Daoy (cell line): ENCODE measurements at places on chromosomes 4 and X. TPM values are rescaled to one million over a fixed set of nuclear protein-coding genes. Genes with fewer than 3 reads are reported as not detected.
A peak's percentile ranks its signal among the peaks of the same experiment; 100 is the strongest.

GRCh38 chr4:109406337-109406931, 27.2 kb upstream of the SEC24B start:
- DNase-seq: peak; percentile 13

DNA sequence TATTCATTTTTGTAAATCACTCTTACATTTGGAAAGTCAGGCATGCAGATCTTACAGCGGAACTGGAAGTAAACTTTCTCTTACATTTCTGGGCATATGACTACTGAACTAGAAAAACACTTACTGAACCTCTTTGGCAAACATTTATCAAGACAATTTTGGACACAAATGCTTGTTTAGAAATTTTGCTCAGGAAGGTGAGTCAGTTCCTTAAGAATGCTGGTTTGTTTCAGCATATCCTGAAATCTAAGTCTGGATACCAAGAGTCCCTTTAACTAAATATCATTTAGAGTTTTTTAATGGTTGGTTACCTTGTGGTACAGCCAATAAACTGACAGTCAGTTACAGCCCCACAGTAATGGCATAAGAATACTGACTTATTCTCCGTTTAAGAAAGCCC, 15.0 kb downstream of the SHISA3 start:
- DNase-seq: peak; percentile 32

Gene SLITRK4
- not detected in 2 replicates for total RNA-seq

Gene CPZ
- 0.80 and 0.83 TPM in 2 replicates for total RNA-seq

Gene SAGE1
- total RNA-seq: not detected in 2 replicates

- no peak for DNase-seq
These were observed 40.2 kb downstream of the STK26 start for GRCh38 chrX:132063334-132063733.

GRCh38 chr4:88045021-88045420, 37.6 kb downstream of the PKD2 start:
- DNase-seq: no peak

- DNase-seq: peak; percentile 50
These were observed 69.6 kb upstream of the C4orf50 start for GRCh38 chr4:6087669-6088341.

GRCh38 chrX:28979877-28980276, 392.6 kb downstream of the IL1RAPL1 start:
- no peak for DNase-seq
